ENCODE measurements at places on chromosomes 3 and 15.

GRCh38 chr3:154003649-154004048 lies 117.5 kb upstream of the ARHGEF26 start:
- DNase-seq, result no peak

DNA sequence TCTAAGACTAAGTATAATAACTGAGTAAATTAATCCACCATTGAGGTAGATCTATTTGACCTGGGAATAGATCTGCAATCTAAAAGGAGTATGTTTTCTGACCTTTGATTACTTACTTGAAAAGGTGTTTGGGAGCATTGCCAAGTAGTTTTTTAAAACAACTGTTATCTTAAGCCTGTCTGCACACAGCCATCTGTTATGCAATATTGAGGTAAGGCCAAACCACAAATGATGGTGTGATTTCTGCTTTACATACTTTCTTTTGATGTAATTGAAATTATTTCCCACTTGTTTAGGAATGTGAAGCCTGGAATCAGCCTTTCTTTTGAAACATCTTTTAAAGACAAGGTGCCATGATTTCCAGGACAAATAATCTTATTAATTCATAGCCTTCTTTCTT lies 274.0 kb downstream of the BBX start:
- no peak for DNase-seq

DNA sequence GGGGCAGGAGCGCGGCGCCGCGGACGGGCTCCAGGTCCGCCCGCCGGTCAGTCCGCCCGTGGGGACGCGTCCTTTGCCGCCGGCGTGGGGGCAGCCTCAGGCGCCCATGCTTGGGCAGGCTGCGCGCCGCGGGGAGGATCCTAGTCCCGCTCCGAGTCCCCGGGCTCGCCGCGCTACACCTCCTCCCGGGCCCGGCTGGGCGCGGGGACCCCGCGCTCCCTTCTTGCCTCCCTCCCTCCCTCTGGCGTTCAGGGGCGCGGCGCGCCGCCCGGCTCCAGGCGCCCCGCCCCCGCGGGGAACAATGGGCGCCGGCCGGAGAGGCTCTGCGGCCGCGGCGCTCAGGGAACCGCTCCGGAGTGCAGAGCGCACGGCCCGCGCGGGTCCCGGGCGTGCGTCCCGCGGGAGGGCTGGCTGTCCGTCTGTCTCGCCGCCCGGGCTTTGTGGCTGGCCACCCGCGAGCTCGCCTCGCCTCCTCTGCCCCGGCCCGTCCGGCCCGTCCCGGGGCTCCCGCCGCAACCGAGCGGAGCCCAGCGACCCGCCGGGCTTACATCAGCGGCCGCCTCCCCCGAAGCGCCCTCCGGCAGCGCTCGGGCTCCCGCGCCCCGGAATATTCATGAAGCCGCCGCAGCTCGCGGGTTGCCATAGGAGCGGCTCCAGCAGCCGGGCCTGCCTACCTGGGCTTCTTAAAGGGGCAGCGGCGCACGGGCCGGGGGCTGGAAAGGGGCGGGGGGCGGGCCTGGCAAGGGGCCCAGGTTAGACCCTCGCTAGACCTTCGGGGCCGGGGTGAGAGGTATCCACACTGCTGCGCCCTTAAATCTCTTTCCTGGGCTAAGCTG lies at the start of gene HCN4:
TSS of gene HCN4 (minus strand) at position 658 of the 836 bp plus-strand sequence. CDS start 688 bp downstream, outside the sequence.
- DNase-seq, result no peak

DNA sequence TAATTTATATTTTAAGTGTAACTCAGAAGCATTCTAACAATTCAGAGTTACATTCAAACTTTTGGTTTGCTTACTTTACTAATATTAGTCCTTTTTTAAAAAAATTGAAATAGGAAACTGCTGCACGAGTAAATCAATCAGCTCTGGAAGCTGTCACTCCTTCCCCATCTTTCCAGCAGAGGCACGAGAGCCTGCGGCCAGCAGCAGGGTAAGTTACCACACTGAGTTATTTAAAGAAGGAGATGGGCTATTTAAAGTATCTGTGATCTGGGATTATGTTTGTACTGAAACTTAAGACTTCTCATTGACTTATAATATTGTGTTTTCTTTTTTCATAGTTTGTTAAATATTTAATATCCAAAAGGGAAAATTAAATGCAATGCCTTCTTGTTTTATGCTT lies 29.3 kb downstream of the APPL1 start:
- DNase-seq, result no peak

DNA sequence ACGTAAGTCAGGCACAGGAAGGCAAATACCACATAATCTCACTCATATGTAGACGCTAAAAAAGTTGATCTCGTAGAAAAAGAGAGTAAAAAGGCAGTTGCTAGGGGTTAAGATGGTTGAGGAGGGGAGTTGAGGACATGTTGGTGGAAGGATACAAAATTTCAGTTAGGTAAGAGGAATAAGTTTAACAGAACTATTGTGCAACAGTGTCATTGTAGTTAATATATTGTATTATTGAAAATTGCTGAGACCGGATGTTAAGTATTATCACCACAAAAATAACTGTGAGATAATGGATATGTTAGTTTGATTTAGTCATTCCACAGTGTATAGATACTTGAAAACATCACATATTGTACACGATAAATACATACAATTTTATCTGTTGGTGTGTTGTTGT lies 139.1 kb downstream of the ADAMTSL3 start:
- no peak for DNase-seq

GRCh38 chr3:143124601-143125520 lies 5.3 kb downstream of the CHST2 start:
- DNase-seq, result no peak

DNA sequence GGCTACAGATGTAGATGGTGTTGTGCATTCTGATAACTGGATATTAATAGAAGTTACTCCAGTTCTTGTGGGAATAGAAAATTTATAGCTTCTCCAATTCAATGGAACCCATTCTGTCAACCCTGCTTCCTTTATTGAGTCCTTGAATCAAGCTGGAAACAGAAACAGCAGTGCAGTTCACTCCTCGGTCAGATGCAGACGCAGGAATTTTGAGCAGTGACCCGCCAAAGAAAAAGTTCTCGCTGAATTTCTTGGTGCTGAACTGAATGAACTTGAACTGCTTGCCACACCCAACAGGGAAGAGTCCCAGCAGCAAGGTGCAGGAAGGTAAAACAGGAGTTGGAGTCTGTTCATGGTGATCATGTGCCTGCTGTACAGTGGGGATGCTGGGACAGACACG lies 10.3 kb downstream of the HRH1 start:
- DNase-seq, result no peak

GRCh38 chr15:40901053-40901443 lies 6.8 kb downstream of the VPS18 start:
- no peak for DNase-seq

DNA sequence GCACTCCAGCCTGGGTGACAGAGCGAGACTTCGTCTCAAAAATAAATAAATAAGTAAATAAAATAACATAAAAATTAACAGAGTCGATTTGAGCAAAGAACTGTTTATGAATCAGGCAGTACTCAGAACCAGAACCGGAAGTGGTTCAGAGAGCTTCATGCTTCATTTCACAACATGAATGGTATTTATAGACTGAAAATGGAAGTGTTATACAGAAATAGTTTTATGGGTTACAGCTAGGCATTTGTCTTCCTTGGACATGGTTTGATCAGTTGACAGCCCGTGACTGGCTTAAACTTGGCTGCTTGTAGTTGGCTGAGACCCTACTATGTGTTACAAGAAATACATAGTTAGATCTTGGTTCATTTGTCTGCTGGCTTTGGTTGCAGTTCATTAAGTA lies 216.0 kb upstream of the MCTP2 start:
- no peak for DNase-seq

Measured in inflammatory macrophage treated with lipopolysaccharide for 1 hour (primary cell).